Glomerular endothelial cell (primary cell): ENCODE measurements at places on chromosomes 1 and 21.
A peak's percentile ranks its signal among the peaks of the same experiment; 100 is the strongest.

- DNase-seq = no peak
These were observed 44.7 kb upstream of the POFUT2 start for GRCh38 chr21:45332415-45332814.

DNA sequence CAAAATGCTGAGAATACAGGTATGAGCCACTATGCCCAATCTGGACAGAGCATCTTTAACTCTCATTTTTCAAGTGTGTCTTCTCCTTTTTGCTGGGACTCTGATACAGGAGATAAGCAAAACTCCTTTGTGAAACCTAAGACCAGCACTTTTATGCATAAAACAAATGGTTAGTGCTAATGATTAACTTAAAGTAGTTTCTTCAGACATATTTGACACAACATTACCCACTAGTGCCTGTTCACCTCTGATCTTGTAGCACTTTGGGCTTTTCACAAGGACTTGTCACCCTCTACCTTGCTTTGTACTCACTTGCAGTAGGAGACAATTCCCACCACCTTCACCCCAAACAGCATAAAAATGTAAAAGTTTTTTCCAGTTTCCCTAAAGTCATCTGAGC lies 216.3 kb downstream of the RGS7 start:
- no peak for DNase-seq

GRCh38 chr1:221449194-221449593 lies 292.7 kb downstream of the DUSP10 start:
- DNase-seq = no peak

DNA sequence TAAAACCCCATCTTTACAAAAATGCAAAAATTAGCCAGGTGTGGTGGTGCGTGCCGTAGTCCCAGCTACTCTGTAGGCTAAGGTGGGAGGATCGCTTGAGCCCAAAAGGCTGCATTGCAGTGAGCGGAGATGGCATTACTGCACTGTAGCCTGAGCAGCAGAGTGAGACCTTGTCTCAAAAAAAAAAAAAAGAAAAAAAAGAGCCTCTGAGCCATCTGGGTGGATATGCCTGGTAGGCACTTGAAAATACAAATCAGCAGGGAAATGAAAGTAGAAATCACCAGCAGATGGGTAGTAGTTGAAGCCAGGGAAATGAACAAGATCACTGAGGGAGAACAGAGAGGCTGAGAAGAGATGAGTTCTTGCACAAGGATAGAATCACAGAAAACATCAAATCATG lies 131.0 kb upstream of the HMCN1 start:
- no peak for DNase-seq

DNA sequence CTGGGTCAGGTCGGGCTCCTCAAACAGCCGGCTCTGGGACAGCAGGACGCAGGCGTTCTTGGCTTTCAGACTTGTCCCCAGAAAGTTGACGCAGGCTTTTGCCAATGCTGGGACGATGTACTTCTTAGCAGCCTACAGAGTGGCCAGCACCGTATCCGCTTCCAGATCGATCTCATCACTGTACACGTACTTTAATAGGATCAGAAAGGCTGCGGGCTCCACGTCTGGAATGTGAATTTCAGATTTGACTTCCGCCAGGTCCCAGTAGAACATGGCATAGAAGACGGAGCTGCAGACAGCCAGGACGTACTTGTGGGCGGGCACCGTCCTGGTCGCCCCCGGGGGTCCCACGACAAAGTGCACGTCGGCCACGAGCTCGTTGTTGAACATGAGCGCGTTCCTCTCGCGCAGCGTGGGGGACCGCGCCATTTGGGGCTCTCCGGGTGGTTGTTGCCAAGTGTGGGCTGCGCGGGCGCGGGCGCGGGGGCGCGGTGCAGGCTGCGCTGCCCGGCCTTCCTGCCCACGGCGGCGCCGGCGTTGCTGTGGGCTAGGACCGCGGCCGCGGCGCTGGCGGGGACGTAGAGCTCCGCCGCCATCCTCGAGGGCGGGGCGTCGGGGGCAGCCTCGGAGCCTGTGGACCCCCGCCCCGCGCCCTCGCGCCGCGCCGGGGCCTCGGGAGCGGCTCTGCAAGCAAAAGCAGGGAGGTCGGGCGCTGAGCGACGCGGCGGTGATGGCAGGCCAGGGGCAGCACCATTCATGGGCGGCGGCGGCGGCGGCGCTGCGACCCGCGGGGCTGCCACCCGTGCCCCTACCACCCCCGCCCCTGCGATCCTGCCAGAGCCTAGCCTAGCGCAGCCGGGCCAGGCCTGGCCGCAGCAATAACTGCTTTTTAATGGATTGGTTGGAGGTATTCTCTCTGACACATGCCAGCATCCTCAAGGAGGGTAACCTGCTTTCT lies 10.6 kb downstream of the CNR2 start:
- DNase-seq = no peak

DNA sequence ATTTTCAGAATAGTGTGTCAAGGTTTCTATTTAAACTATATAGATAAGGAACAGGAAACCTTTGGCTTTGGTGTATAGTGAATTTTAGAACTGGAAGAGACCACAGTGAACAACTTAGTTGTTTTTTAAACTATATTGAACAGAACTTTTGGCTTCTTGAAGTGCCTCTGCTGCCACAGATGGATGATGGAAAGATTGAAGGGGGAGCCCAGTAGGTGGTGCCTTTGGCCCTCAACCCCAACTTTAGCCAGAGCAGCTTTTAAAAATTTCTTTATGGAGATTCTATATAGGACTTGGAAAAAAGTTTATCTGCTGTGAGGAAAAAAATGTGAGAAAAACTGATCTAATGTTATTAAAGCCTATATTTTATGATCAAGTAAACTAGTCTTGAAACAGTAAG lies 50.2 kb downstream of the SWT1 start:
- no peak for DNase-seq

DNA sequence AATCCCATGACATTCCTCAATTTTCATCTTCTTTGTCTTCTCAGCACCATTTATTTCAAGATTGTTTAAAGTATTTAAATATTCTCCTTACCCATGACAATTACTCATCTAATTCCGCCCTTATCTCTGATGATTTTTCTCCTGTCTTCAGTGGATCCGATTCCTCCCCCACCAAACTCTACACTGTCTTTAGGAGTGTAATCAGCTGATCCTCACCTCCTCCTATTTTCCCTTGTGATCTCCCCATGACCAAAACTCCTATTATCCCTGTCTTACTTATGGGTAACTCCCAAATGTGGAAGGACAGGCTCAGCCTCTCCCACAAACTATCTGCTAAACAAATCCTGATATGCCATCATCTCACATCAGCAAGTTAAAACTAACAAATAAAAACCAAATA lies 335.3 kb upstream of the RUNX1 start:
- no peak for DNase-seq

DNA sequence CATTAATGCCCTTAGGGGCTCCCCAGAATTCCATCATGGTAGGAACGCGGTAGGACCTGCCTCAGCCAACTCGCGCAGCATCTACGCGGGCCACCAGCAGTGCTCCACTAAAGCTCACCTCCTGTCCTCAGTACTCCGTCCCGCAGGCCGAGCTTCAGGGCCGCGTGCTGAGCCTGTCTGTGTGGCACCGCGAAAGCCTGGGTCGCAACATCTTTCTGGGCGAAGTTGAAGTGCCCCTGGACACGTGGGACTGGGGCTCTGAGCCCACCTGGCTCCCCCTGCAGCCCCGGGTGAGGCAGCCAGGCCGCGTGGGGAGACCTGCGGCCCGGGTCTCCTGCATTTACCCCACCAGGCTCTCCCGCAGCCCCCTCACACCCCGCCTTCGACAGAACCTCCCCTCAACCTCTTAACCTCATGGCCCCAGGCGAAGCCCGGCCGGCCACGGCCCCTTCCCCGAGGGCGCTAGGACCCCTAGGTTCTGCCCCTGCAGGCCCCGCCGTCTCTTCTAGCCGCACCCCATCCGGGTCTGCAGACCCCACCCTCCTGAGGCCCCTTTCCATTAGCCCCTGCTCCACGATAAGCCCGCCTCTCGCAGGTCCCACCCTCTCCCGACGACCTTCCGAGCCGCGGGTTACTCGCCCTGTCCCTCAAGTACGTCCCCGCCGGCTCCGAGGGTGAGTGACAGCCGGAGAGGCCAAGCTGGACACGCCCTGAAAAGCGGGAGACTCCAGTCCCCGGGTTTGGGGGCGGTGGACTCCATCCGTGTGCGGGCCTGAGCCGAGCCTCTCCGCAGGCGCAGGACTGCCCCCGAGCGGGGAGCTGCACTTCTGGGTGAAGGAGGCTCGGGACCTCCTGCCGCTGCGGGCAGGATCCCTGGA lies 9.1 kb downstream of the SYTL1 start:
- DNase-seq = no peak

GRCh38 chr1:97853221-97853620 lies 67.6 kb downstream of the DPYD start:
- DNase-seq = no peak

- DNase-seq = no peak
These were observed 2.2 kb upstream of the KCNA3 start for GRCh38 chr1:110676970-110677369.

DNA sequence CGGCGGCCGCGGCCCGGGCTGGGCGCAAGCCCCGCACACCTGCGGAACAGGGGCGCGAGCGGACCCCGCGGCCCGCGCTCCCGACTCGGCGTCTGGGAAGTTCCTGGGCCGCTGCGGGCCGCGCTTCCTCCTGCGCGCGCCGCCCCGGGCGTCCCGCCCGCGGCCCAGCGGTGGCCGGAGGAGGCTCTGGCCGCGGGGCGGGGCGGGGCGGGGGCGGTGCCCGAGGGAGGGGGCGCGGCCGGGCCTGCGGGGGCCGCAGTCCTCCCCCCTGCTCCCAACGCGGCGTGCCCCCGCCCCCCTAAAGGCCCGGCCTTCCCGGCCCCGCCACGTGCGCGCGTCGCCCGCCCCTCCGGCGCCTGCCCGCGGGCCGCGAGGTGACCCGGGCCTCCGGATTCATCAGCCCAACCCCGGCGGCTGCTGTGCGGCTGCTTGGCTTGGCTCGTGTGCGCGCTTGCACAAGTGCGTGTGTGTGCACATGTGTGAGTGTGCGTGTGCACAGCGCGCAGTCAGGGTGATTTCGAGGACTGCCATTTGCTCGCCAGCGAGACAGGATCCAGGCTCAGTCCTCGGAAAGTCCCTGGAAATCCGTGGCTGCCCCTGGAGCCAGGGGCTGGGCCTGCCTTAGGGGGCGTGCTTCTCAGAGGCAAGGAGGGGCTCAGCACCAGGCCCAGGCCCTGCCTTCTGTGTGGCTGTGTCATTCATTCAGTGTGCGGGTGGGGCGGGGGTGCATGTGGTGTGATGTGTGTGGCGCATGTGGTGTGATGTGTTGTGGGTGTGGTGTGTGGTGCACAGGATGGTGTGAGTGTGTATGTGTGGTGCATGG lies at the start of gene C2CD2:
TSS of gene C2CD2 (minus strand) at position 188 of the 823 bp plus-strand sequence. CDS start 370 bp downstream, outside the sequence.
- no peak for DNase-seq

DNA sequence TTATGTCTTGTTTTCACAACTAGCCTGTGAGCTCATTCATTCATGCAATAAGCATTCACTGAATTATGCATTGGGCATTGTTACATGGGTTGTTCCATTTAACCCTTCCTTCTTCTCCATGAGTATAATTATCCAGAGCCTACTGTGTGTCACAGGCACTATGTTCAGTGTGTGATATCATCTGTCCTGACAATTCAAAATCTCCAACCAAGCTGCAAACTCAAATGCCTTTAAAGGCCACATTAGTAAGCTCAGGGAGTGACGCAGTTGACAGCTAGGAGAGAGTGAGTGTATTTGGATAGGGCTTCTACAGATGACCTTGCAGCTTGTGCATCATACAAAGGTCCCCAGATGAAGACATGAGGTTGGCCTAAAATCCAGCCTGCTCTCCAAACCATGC lies 289.5 kb downstream of the OMA1 start:
- no peak for DNase-seq

DNA sequence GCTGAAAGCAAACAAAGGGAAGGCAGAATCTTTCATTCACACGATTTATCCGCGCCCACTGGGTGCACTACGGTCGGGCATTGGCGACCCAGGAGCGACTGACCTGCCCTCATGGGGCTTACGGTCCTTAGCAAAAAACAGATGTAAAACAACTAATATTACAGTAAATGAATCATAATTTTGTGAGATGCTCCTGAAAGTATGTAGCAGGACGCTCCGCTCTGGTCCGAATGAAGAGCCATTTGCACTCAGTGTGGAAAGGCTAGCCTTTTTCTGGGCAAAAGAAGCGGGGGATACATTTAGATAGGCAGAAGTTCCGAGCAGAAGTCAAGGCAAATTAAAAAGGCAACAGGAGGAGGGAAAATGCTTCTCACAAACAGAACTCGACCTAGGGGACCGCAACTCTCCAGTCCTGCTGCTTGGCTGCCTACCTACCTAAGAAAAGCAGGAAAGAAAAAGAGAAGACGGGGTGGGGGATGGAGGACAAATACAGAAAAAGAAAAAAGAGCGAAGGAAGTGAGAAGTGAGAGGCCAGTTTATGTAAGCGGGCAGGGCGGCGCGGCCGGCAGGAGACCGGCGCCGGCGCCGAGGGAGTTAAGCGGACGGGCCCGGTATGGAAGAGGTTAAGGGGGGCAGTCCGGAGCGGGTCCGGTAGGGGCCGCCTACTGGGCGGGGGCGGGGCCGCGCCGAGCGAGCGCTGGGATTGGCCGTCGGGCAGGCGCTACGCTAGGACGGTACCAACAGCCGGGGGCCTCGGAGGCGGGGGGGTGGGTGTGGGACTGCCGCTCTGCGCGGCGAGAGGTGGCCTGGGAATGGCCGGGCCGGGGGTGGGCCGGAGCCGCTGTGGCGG lies at the start of gene FAM20B:
TSS of gene FAM20B (plus strand) at position 770 of the 850 bp plus-strand sequence. CDS start 17,954 bp downstream, outside the sequence.
- no peak for DNase-seq

DNA sequence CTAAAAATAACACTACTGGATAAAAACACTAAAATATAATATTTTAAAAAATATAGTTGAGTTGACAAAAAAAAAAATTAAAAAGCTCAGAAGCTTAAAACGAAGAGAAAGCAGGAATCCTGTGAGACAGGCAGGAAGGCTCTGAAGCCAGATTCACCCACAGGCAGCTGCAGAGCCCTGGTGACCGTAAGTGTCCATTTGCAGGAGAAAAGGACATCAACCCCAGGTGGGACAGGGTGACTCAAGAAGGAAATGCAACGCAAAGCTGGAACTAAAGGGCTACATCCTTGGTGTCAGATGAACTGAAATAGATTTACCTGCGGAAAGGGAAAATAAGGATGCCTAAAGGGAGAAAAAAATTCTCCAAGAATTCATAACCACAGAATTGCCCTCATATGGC lies 46.8 kb downstream of the USP24 start:
- DNase-seq = no peak

DNA sequence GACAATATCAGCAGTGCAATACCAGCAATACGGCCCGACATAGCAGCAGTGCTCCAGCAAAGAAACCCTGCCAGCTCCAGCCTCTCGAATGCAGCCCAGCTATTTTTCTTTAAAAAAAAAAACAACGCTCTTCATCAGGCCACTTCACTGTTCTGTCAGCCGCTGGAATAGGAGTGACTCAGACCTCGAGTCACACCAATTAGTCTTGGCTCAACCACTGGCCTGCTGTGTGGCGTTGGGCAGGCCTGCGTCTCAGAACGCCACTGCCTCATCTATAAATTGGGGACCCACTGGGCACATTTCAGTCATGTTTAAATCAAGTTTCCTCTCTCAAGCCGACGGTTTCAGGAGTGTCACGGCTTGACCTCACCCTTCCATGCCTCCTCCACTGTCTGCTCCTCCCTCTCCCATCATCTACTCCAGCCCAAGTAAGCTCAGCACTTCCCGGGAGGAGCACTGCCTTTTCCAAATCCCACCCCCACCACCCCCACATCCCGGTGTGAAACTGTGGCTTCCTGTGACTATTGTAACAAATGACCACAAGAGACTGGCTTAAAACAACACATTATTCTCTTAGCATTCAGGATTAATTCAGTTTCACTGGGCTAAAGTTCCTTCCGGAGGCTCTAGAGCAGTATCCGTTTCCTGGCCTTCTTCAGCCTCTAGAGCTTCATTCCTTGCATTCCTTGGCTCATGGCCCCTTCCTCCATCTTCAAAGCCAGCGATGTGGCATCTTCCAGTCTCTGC lies 71.9 kb upstream of the EFHD2 start:
- DNase-seq = peak; percentile 84
